Dermis microvascular lymphatic vessel endothelial cell (primary cell): ENCODE measurements at places on chromosomes 1 and 21. TPM values are rescaled to one million over a fixed set of nuclear protein-coding genes. Genes with fewer than 3 reads are reported as not detected.

Gene ILF2
- 206 and 207 TPM in 2 replicates for total RNA-seq

Gene PRAMEF26
- total RNA-seq, result not detected in 2 replicates

Gene CRB1
- total RNA-seq, result under 0.01 TPM in 1 of 2 replicates, not detected in the other

Gene CRNN
- total RNA-seq, result not detected in 2 replicates

Gene GPR37L1
- not detected in 2 replicates for total RNA-seq

Gene LRRIQ3
- total RNA-seq, result 0.13 and 0.51 TPM in 2 replicates

Gene SLC27A3
- 30.4 and 56.1 TPM in 2 replicates for total RNA-seq

Gene AIRE
- total RNA-seq, result not detected in 2 replicates

Gene KRTAP12-2
- not detected in 2 replicates for total RNA-seq

Gene RUNX3
- total RNA-seq, result not detected in 2 replicates

Gene KCNE2
- total RNA-seq, result not detected in 2 replicates

Gene TNFRSF1B
- total RNA-seq, result 12.4 and 14.8 TPM in 2 replicates

Gene SAMSN1
- total RNA-seq, result 0.13 and 0.26 TPM in 2 replicates

Gene SH3BGR
- total RNA-seq, result 0.13 and 0.51 TPM in 2 replicates

Gene EPHA10
- total RNA-seq, result under 0.01 TPM in 2 replicates

Gene MNDA
- total RNA-seq, result not detected in 2 replicates

Gene TNFSF4
- 2.0 and 3.6 TPM in 2 replicates for total RNA-seq
